ENCODE measurements at places on chromosomes 1 and 21.
A peak's percentile ranks its signal among the peaks of the same experiment; 100 is the strongest.

DNA sequence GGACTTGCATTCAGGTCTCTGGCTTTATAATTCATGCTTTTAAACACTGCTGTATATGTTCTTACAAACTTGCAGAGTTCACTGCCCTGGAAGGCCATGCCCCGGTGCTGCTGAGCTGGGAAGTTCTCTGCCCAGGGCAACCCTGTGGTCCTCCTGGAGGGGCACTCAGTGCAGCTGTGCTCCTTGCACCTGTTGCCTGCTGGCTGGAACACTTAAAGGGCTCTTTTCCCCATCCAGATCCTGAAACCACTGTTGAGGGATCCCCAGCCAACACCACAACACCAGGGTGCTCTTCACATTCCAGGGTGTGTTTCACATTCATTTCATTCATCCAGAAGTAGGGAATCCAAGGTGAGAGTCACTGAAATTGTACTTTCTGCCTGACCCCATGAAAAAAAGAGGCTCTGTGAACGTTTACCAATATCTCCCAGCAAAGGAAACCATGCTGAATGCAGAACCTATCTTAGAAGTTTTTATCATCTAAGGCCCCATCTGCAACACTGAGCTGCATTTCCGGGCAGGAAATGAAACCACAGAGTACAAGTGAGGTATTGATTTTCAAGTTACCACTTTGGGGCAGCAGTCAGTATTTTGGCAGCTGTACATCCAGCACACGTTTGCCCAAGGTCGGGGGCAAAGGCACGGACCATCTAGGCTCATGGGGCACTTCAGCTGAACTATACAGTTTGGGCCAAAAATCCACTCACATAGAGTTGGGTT is 16.4 kb upstream of the KIAA0040 start:
- peak; percentile 87 for DNase-seq

DNA sequence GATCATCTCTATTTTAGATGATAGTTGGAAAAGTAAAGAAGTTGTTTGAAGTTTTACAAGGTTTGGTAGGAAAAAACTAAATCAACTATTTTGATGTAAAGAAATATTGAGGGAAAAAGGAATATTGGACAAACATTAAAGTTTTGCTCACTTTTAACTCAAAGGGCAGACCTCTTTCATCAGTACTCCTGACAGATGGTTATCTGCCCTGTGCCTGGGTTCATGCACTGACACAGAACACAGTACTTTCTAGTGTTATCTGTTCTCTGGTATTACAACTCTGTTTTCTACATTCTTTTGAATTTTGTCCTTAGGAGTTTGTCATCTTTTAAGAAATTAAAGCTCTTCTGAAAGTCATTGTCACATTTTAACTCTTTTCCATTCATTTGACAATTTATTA is 118.7 kb downstream of the POU2F1 start:
- no peak for DNase-seq

GRCh38 chr1:8343464-8344001 is 25.6 kb downstream of the SLC45A1 start:
- DNase-seq: no peak

DNA sequence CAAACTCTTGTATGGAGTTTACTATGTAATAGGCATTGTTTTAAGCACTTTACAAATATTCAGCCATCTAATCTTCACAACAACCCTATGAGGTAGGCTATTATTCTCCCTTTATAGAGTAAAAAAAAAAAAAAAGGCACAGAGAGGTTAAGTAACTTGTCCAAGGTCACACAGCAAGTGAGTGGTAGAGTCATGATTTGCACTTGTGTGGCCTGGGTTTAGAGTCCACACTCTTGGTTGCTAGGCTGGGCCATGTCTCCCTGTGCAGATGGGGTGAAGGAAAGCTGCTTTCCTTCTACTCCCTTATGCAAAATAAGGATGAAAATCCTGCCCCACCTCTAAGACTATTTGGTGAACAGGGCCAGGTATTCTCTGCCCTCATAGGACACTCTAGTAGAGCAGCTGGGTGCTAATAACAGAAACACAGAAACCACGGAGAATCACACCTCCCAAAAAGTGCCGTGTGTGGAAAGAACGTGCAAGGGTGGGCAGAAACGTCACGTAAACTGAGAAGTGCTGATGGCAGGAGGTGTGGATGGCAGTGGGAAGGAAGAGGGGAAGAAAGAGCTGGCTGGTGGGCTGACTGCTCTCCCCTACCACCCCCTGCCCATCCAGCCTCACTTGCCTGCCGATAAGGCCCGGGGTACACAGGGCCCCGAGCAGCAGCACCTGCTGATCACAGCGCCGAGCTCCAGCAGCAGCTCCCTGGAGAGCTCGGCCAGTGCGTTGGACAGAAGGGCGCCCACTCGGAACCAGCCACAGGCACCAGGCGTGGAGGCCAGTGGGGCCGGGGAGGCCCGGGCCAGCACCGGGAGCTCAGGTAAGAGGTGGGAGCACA is 28.3 kb upstream of the VPS13D start:
- no peak for DNase-seq

DNA sequence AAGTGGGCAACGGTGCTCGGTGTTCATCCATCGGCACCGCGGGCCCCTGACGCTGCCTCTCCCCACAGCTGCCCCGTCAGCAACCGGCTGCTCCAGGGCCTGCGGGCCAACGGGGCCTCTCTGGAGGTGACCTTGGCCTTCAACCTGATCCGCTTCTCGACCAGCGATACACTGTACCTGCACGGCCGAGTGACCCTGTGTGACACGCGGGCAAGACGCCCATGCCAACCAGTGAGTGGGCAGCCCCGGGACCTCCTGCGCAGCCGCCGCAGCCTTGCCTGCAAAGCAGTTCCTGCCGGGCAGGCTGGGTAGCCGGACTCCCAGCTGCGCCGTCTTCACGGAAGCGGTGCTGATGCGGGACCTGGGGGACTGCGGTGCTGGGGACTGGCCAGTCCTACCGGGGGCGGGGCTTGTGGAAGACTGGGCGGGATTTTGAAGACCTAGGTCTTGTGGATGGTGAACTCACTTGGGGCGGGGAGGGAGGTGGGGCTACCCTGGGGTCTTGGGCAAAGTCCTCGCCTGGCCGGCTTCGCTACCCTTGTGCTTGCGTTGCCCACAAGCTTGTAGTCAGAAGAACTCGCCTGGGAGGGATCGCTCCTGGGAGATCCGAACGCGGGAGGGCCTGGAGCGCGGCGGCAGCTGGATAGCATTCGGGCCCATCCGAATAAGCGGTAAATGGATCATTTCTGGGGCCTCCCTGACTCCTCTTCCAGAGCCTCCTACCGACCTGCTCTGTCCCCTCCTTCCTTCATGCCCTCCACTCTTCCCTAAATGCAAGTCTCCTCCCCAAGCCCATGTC is 8.8 kb upstream of the CEP85 start:
- no peak for DNase-seq

DNA sequence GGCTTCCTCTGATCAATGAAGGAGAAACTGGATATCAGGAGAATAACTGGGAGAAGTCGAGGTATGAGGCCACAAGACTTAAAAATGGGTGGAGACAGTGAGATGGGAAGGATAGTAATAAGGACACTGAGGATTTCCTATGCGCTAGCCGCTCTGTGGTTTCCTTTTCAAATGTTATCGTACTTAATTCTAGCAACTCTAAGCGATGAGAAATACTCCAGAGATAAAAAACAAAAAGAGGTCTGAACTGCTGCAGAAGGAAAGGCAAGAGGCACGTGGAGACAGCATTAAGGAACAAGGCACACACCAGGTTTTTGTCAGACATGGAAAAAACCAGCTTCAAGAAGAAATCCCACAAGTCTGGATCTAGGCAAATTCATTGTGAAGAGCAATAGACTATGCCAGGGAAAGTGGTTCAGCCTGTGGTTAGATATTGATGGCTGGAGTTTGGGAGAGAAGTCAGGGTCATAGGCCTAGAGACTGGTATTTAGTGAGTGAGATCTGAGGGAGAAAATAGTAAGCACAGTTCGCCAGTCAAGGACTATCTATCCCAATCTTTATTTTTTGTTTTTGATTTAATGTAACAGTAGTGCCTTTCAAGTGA is 5.3 kb downstream of the CLCA2 start:
- no peak for DNase-seq

DNA sequence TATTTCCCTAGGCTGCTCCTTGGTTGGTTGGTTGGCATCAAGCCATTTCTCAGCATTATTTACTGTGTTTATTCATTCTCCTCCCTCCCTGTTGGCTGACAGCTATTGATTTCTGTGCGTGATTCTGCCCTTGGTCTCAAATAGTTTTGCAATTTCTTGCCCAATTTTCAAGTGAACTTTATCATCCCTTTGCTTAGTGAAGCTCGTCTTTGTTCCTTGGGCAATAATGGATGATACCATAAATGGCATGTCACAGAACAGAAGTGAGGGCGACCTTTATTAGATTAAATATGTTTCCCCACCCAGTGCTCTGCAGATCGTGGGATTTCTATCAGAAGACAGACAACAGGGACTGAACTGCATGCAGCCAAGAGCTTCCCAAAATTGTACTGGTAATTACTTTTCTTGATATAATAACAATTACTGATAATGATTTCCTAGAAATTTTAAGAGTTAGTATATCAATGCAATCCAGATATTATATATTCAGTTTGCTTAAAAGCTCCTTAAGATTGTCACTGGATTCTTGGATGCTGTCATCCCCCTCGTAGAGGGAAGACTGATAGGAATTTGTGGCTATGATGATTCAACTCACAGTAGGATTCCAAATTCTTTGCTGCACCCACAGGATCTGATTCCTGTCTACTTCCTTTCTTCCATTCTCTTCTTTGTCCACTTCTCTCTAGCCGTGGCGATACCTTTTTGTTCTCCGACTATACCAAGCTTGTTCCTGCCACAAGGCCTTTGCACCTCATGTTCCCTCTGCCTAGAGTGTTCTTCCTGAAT is 122.1 kb upstream of the KAZN start:
- DNase-seq: no peak

GRCh38 chr1:162110910-162111309 is 41.4 kb downstream of the NOS1AP start:
- no peak for DNase-seq

DNA sequence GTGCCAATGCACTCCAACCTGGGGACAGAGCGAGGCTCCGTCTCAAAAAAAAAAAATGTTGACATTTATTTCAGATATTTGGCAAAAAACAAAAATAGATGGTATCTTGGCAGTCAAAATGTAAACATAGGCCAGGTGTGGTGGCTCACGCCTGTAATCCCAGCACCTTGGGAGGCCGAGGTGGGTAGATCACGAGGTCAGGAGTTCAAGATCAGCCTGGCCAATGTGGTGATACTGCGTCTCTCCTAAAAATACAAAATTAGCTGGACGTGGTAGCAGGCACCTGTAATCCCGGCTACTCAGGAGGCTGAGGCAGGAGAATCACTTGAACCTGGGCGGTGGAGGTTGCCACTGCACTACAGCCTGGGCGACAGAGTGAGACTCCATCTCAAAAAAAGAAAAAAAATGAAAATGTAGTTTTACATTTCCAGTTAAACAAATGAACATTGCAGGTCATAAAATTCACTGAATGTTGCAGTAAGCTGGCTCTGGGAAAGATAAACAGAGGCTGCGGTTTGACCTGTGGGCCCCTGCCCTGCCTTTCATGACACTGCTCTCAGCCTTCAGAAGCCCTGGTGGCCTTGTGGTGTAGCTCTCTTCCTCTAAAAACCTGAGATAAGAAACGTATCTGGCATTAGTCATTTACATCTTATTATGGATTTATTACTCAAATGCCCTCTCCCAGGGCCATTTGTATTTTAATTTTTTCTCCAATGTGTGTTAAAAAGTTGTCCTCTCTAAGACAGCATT is 12.2 kb upstream of the SLC44A3 start:
- DNase-seq: no peak

- DNase-seq: no peak
These were observed 6.0 kb downstream of the COL9A2 start for GRCh38 chr1:40310983-40311642.

- no peak for DNase-seq
These were observed 90.5 kb upstream of the ZP4 start for GRCh38 chr1:237981223-237981622.

DNA sequence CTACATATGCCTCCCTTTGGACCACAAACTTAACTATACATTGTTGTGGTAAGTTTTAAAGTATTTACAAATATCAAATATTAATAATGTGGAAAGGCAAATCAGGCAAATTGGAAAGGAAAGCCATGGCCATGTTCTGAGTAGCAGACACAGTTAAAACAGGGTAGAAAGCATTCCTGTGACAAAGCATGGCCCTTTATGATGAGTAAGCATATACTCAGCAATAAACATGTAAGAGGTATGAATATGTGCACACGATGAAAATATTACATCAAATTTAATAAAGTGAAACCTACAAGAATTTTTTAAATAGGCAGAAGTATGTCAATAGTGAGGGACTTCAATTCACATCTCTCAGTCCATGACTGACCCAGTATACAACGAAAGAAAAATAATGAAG is 389.2 kb downstream of the DSCAM start:
- no peak for DNase-seq

DNA sequence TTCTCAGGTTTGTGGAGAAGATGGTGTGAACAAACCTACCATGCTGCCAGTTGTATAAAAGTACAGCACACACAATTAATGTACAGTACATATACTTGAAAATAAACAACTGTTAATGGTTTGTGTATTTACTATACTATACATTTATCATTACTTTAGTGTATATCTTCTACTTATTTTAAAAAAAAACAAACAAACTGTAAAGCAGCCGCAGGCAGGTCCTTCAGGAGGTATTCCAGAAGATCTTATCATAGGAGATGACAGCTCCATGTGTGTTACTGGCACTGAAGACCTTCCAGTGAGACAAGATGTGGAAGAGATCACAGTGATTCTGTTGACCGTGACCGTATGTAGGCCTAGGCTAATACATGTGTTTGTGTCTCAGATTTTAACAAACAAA is 155.7 kb downstream of the COP1 start:
- DNase-seq: no peak

- DNase-seq: no peak
These were observed 108.1 kb upstream of the HAO2 start for GRCh38 chr1:119260506-119260905.

DNA sequence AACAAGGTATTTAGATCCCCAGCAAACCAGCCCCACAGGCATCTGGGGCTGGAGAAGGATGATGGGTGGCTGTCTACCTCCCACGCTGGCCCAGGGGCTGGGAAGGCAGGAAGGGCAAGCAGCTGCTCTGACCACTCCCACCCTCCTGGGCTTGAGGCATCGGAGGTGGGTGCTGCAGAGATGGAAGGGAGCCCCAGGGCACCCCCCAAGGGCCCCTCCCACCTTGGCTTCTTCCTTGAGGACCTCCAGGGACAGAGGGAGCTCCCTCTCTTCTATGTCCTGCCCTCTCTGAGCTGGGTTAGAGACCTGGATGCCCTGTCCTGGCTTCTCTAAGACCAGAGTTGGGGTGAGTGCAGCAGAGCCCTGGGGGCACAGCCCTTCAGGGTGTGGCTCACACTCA is 3.1 kb downstream of the CD52 start:
- no peak for DNase-seq

DNA sequence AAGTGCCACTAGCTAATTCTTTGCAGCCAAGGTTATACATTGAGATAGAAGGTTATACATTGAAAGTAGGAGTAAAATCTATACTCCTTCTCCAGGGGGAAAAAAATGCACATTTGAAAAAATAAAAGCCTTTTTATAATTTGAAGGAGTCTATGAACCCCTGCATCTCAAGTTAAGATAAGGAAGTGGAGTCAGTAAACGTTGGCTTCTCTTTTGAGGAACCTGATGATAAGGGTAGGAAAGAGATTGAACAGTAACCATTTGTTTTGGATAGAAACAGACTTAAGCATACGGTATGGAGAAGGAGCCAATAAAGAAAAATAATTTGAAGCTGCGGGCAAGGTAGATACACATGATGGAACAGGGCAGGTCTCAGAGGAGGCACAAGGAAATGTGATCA is 64.1 kb downstream of the RPAP2 start:
- no peak for DNase-seq

Data from RPMI8226 (cell line).